Urinary bladder (tissue), 4 donors: ENCODE measurements at places on chromosomes 5 and 9.

DNA sequence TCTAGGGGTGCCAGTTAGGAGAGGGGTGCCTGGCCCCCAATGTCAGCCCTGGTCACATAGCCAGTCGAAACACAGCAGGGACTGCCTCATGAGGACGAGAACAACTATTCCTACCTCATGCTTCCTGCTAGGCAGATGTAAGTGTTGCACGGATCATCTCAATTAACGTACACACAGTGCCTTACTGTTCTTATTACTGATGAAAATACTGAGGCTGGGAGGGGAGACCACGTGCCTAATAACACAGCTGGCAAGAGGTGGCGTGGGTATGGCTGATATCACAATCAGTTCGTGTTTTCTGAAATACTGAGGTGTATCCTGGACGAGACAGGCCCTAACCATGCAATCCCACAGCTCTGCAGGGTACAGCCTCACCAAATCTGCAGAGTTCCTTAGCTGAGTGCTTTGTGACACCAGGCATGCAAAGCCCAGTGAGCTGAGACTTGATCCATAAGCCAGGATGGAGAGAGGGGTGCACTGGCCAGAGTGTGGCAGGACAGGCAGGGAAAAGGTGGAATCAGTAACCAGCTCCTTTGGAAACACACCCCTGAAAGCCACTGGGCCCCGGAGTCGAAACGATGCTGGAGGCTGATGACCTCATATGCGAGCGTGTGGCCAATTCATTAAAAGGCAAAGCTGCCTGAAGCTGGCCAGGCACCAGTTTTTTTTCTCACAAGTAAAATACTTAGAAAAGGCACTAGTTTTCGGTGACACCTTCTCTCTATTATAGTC lies 63.9 kb downstream of the PRRT1B start:
- peak; percentile 46 for DNase-seq

GRCh38 chr9:134384811-134385479 lies 58.7 kb downstream of the RXRA start:
- no peak for DNase-seq

- DNase-seq: no peak
Measured at GRCh38 chr5:103446813-103447212, 115.8 kb downstream of the NUDT12 start.

DNA sequence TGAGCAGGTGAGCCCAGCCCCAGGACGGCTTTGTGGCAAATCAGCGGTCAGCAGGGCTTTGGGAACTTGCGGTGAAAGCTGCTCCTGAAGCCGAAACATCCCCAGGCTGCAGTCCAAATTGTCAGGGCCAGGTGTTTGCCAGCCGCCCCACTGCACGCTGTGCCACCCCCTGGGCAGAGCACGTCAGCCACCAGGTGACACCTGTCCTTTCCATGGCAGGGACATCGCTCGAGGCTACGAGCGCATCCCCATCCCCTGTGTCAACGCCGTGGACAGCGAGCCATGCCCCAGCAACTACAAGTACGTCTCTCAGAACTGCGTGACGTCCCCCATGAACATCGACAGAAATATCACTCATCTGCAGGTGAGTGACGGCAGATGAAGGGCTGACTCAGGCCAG lies 64.4 kb upstream of the CACNA1B start:
- DNase-seq: no peak

- DNase-seq: no peak
Measured at GRCh38 chr9:8140557-8140956, 341.0 kb upstream of the DMAC1 start.

DNA sequence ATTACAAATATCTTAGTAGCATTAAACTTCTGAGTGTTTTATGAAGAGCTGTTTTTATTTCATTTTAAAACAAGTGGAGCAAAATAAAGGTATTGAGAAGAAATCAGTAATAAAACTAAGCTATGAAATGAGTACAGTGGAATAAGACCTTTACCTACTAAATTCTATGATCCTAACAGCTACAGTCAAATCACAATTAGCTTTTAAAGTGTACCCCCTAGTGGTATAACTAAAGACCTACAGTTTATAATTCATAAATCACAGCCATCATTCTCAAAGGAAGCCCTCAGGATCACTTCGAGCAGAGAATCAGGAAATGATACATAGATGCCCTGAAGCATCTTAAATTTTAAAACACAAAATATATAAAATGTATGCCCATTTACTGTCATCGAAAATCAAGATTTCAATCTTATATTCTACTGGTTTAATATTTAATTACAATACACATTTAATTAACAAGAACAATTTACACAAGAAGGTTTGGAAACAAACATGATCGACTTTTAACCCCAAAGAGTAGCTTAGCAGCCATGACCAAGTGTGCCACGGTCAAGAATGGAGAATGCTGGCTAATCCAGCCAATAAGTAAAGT lies 12.3 kb downstream of the CCNH start:
- DNase-seq: no peak

DNA sequence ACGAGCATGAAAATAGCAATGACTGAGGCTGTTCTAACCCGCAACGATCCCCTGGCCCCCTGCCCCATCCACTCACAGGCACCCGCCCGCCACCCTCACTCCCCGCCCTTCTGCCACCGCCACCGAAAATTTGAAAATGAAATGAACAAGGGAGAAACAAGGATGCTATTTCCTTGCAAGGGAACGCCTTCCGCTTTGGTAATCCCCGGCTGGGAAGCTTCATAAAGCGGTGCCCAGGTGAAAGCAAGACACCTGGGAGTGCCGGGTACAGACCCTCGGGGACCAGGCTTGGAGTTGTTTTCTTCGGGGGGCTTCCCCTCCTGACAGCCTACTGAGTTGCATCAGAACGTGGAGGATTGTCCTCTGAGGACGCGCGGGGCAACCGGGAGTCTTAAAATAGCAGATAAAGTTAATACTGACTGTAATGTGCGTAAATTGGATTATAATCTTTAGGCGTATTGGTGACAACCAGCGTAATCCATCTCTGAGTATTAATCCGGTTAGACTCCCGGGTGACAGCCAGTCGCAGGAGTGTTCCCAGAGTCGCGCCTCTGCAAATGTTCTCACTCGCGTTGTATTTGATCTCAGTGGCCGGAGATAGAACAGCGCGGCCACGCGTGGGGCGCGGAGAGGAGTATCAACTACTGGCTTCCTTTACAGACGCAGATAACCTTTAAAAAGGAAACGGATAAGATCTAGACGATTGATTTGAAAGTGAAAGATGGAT lies 885 bp upstream of the MLLT3 start:
- no peak for DNase-seq

DNA sequence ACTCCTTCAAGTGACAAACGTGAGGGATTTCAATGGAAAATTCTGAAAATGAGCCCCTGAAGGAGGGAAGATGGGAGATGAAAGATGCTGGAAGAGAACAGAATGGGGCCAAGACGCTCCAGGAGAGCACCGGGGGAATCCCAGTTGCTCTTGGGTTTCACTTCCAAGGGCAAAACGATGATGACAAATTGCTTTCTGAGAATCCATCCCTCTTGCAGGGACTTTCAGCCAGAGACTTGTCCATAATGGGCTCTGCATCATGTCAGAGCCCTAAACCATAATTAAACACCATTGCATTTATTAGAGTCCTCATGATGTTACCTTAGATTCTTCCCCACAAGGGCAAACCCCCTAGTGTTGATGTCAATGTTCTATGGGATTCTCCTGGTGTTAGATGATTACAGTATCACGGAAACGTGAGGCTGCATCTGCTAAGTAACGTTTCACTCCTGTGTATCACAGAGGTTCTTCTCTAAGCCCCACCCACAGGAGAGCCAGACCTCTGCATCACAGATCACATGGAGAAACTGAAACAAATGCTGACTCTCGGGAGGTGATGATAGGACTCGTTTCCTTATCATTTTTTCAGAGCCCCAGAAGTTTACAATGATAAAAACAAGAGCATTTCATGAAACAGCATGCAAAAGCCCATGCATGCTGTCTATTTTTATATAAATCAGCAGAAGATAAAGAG lies 114.4 kb downstream of the TENT4A start:
- no peak for DNase-seq

DNA sequence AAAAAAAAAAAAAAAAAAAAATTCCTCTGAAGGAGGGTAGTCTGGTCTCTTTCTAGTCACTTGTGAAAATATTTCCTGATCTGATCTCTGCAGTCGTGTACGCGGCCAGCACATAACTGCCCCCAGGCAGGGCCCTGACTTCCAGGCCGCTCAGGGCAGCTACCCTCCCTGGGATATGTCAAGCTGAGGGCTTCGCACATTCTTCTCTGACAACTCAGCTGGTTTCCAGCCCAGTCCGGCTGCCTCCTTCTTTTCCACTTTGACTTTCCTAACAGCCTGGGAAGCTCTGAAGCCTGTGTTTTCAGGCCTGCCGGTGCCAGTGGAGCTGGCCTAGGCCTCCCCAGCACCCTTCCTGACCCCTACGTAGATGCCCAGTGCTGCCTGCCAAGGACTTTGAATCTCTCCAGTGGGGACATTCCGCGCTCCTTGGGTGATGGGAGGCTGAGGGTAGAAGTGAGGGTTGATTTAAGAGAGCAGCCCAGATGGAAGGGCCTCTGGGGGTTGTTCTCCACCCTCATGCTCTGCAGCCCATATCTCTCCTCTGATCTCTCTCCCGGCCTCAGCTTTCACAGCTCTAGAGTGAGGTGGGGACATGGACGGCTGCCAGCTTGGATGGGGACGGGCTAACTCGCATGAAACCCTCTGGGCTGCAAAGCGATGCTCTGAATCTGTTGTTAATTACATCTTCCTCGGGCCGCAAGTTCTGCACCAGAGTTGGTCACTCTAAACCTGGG lies 20.7 kb downstream of the COL5A1 start:
- DNase-seq: peak; percentile 69

GRCh38 chr9:113360242-113360842 lies 11.0 kb downstream of the BSPRY start:
- no peak for DNase-seq

GRCh38 chr9:110126986-110127864 lies 80.7 kb downstream of the C9orf152 start:
- peak; percentile 79 for DNase-seq

DNA sequence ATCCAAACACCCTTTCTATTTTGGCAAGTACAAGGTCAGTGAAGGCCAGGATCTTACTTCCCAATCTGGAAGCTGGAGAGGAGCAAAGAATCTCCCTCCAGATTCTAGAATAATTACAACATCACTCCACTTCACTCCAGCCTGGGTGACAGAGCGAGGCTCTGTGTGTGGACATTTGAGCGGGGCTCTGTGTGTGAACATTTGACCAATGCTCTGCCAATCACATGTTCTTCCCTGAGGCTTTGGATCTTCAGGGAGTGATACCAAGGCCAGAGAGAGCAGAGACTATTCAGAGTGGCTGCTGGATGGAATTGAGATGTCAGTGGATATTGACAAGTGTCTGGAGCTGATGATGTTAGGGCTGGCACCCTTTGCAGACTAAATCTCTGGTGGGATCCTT lies 24.7 kb upstream of the ANKRD34B start:
- DNase-seq: no peak

DNA sequence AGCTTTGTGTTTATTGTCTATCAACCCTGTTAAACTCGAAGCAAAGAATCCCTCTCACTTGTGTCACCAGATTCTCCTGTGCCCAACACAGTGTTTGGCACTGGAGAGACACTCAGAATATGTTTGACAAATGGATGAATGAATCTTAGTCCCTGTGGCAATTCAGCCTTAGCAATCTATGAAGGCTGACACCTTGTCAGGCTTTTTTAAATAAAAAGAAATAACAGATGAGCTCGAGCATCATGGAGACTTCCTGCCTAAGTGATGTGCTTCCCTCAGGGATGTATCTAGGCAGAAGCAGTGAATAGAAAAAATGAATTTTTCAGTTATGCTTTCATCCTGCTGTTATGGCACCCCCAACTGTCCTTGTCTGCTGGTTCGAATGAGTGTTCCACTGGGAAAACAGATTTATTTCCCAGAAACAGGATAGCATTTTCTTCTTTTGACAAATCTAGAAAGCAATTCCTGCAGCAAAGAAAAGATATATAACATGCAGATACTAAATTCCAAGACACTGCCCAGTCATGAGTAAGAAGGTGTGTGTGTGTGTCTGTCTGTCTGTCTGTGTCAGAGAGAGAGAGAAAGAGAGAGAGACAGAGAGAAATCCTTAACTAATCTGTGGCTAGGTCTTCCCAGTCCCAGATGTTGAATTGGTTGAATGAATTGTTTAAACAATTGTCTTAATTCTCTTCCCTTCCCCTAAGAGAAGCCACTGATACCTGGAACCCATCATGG lies 16.7 kb downstream of the MAMDC2 start:
- no peak for DNase-seq
